ENCODE measurements at places on chromosomes 16 and 17. TPM values are rescaled to one million over a fixed set of nuclear protein-coding genes. Genes with fewer than 3 reads are reported as not detected.
A peak's percentile ranks its signal among the peaks of the same experiment; 100 is the strongest.

SKAP1 gene
- total RNA-seq: not detected

MYH11 gene
- total RNA-seq: not detected

FNDC8 gene
- not detected for total RNA-seq

RND2 gene
- 10.9 TPM for total RNA-seq

NEUROD2 gene
- total RNA-seq: not detected

ACD gene
- total RNA-seq: 33.2 TPM

DNA sequence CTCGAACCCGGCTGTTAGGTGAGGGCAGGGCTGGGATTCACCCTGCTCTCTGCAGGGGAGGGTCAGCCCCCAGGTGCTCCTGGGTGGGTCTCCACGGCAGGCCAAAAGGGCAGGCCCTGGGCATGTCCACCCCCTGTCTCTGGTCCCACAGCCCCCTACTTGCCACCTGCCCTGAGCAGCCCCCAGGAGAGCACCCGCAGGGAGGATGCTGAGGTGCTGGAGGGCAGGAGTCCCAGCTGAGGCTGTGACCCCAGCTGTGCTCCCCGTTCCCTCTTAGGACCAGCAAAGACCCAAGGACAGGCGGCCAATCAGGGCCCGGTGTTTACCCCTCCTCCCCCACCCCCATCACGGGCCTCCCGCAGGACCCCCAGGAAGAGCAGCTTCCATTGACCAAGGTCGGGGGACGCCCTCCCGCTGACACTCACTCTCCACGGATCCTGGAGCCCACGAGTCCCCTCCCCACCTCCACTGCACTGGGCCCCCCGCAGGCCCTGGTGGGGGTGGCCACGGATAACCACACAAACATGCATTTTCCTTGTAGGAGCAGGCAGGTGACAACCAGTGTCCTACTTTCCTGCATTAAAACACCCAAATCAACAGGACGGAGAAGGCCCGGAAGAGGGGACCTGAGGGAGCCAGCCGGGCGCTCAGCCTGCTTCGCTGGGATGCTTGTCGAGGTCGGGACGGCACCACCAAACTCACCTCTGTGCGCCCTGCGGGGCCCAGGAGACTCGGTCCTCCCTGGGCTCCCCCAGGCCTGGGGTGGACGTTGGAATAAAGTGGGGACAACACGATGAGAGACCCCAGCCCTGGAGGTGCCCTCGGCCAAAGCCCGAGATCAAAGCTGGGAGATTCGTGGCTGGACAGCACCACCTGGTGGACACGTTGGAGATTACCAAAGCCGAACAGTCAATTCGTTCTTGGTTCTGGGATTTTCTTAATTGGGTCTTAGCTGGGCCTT is 22.5 kb upstream of the ENPP7 start:
- DNase-seq: peak; percentile 75

DNA sequence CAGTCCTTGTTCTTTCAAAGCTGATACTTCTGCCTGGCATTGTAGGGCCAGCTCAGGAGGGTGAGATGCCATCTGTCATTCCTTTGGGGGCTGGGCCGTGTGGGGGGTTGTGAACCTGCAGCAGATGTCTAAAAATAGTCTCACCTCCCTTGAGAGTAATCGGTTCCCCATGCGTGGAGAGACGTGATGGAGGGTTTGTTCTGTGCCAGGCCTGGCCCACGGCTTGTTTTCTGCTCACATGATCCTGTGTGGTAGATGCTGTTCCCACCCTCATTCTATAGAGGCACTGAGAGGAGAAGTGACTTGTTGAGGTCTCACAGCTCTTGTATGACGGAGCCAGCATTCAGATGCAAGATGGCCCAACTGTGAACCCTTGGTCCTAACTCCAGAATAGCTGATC is 4.6 kb downstream of the IRF8 start:
- DNase-seq: peak; percentile 40

DNA sequence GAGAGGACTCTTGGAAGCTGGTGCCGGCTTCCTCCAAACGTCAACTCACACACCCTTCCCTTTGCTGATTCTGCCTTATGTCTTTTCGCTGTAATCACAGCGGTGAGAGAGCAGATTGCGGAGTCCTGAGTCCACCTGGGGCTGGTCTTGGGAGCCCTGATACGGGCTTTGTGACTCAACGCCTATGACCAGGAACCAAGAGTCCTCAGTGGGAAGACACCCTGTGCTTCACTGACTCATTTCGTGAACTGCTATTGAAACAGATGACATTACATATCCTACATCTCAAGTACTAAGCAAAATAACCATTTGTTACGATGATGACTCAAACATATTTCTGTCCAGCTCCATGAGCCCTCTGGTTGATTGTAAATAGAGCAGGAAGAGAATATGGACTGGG is 90.7 kb upstream of the CREBBP start:
- no peak for DNase-seq

- no peak for DNase-seq
These were observed 64.2 kb upstream of the KIFC3 start for GRCh38 chr16:57866529-57866918.

GRCh38 chr16:49592546-49593423 is 219.2 kb downstream of the C16orf78 start:
- DNase-seq: peak; percentile 37

DNA sequence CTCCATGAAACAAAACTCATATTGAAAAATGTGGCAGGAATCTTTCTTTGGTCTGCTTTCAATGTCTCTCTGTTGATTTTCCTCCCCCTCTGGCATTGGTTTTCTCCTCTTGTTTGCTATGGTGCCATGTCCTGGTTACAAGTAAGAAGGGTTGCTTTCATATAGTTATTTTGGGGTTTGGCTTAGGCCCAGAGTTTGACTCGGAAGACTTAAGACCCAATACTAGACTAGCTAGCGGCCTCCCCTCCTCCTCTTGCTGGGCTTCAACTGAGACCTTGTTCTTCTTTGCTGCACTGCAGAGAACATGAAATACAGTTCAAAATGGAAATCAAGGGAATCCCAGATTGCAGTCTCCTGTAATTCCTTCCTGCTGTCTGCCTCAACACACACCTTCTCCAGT is 30.0 kb upstream of the CLEC18A start:
- DNase-seq: no peak

- no peak for DNase-seq
These were observed 4.1 kb downstream of the ASIC2 start for GRCh38 chr17:33288954-33289353.

- no peak for DNase-seq
These were observed 99.8 kb downstream of the CPPED1 start for GRCh38 chr16:12703935-12704334.

DNA sequence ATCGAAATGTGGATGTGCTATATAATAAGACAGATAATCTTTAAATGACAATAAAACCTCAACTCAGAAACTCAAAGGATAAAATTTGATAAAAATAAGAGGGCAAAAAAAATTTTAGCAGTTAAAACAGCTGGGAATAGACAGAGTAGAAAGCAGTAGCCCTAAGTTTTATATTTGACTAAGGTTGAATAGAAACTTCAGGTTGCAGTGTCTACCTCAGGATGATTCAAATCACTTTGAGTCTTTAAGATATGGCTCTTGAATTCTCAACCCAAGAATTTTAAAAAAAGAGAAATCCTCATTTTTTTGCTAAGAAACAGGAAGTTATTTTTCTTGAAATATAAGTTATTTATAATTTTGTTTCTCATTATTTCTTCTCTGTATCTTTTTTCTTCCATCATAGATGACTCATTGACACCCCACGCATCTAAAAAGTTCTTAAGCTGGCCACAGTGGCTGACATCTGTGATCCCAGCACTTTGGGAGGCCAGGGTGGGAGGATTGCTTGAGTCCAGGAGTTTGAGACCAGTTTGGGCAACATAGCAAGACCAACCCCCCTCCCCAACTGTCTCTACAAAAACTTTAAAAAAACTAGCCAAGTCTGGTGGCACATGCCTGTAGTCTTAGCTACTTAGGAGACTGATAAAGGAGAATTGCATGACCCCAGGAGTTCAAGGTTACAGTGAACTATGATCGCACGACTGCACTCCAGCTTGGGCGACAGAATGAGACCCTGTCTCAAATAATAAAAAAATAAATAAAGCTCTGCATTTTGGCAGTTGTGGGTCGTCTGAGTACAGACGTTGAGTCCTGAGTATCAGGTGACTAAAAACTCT is 23.9 kb downstream of the NFAT5 start:
- DNase-seq: no peak

DNA sequence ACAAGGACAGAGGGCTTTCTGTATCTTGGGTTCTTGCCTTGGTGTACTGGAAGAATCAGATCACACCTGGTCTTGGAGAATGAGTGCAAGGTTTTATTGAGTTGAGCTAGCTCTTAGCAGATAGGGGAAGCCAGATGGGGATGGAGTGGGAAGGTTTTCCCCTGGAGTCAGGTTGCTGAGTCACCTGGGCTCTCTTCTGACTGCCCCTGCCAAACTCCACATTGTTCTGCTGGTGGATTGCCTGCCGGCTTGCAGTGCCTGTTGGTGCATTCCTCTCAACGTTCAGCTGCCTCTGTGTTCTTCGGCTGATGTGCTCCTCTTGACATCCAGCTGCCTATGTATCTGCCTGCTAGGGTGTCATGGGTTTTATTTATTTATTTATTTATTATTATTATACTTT is 1431.1 kb downstream of the CDH8 start:
- DNase-seq: no peak

- DNase-seq: no peak
These were observed 41.0 kb downstream of the STAT5A start for GRCh38 chr17:42329025-42329976.

- no peak for DNase-seq
These were observed 408.8 kb upstream of the ASIC2 start for GRCh38 chr17:33701910-33702309.

DNA sequence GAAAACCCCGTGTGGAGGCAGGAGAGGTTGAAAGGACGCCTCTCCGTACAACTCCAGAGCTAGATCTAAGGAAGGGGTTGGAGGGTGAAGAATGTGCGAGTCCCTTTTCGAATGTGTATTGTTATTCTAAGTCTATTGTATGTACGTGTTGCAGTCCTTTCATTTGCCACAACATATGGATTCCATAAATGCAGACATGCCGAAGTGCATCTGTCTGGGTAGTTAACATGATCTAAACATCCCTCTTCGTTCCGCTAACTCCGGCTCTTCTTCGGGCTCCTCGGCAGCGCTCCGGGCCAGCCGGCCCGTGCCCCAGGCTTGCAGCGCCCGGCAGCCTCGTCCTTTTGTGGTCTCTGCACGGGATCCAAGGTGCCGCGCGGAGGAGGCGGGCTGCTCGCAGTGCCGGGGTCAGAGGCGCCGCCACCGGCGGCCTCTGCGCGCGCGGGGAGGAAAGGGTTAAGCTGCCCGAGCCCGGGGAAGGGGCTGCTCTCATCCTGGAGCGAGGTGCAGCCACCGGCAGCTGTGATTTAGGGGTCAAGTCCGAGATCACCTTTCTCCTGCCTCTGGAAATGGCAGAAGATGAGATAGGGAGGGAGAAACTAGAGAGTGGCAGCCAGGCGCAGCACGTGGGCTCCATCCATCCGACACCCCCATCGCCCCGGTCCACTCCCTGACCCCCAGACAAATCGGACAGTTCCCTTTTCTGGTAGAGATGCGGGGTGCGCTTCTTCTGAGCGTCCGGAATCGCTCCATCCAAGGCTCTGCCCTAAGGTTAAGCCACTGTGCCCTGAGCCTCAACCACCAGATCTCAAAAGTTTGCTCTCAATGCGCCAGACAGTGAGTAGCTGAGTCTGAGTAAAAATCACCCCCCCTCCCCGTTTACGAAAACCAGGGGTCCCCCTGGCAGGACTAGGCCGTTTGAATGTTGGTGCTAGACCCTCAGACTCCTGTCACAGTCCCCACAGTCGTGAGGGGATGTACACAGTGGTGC is 15.1 kb upstream of the ZFHX3 start:
- DNase-seq: no peak

- DNase-seq: no peak
These were observed 266.0 kb downstream of the PARN start for GRCh38 chr16:14364112-14364385.

Measured in G401 (cell line).